ENCODE measurements at places on chromosomes 3 and 15. TPM values are rescaled to one million over a fixed set of nuclear protein-coding genes. Genes with fewer than 3 reads are reported as not detected.

DNA sequence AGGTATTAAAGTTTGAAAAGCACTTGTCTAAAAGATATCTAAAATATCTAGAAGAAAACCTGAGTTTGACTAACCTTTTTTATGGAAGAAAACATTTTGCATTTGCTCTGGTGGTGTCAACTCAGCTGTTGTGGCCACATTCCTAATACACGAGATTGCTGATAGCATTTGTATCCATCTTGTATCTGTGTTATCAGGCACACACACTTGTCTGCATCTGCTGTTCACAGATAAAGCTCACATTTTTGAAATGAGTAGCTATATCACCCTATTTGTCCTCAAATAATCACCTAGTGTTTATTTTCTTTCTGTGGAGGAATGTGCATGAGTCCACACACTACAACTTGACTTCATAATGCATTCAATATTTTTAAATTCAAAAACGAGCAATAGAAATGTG is 632.3 kb upstream of the NR2F2 start:
- no peak for DNase-seq

Gene THOC7
- 30.3 TPM for total RNA-seq

GRCh38 chr3:150177673-150178381 is 207.1 kb upstream of the PFN2 start:
- peak; percentile 57 for DNase-seq

Gene EIF4E3
- total RNA-seq = 0.60 TPM

DNA sequence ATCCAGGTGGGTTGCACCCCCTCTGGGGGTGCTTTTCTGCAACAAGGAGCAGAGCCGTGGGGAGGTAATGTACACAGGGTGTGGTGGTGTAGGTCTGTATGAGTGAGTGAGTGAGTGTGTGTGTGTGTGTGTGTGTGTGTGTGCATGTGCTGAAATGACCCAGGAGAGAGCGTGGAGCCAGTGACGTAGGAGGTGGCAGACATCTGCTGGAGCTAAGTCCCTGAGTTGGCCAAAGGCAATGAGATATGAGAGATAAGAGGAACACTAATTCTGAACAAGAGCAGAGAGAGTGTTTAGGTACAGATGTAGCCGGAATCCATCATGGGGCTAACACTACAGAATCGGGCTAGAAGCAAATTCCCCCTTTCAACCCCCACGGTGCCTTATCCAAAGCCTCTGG is 27.6 kb downstream of the BDH1 start:
- no peak for DNase-seq

- DNase-seq = no peak
Measured at GRCh38 chr15:48719668-48720067, 74.2 kb upstream of the FBN1 start.

Gene DPPA4
- not detected for total RNA-seq
